Daoy (cell line): ENCODE measurements at places on chromosomes 2 and 18. TPM values are rescaled to one million over a fixed set of nuclear protein-coding genes. Genes with fewer than 3 reads are reported as not detected.
A peak's percentile ranks its signal among the peaks of the same experiment; 100 is the strongest.

DNA sequence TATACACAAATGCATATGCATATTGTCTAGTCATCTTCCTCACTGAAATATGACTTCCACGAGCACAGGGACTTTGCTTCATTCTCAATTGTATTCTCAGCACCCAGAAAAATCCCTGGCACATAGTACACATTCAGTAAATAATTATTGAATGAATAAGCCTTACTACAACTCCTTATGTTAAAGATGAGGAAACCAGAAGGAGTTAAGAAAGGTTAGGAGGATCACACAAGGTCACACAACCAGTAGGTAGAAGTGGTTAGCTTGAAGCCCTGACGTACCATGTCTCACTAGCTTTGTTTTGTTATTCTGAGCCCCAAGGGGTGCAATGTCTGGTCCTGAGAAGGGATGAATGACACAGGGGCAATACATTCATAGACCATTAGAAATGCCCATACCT is 220.9 kb upstream of the PID1 start:
- no peak for DNase-seq

The ESPNL gene
- total RNA-seq = 0.40 and 0.54 TPM in 2 replicates

DNA sequence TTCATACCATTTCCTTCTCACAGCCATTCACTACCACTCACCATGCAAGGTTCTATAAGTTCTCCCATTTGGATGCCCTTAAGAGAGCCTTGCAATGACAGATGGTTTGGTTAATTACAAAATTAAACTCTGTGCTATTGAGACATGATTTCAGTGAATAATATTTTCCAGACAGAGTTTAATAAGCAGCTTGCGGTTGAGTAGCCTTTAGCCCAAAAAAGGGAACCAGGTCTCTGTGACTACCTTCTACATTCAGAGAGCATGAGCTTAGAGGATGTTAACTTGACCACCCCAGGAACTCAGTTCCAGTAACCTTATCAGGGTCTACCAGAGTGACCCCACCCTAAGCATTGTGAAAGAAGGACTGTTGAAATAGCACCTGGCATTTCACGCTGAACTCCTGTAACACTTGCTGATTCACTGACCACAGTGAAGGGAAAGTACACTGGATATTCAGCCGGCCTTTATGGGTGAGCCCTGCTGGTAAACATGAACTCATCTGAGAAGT is 1173.1 kb upstream of the ZEB2 start:
- peak; percentile 69 for DNase-seq

DNA sequence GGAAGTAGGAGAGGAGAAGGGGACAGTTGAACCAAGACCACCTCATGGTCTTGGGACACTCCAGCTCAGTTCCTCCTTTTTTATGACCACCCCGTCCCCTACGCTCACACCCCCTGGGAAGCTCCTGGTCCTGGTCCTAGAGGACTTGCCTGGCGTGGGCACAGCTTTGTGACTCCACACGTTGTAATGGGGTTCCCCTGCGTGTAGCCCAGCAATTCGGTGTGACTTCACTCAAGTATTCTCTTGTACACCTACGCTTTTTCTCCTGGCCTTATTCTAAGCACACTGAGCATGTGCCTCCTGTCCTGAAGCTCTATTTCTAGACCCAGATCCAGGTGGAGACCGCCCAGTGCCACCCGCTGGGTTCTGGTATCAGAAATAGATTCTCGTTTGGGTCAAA is 36.1 kb upstream of the B3GNT7 start:
- DNase-seq = no peak

GRCh38 chr2:10552871-10553245 is 104.7 kb upstream of the ODC1 start:
- DNase-seq = no peak

- DNase-seq = no peak
Measured at GRCh38 chr18:75204732-75205513, 4.0 kb downstream of the PTGR3 start.

DNA sequence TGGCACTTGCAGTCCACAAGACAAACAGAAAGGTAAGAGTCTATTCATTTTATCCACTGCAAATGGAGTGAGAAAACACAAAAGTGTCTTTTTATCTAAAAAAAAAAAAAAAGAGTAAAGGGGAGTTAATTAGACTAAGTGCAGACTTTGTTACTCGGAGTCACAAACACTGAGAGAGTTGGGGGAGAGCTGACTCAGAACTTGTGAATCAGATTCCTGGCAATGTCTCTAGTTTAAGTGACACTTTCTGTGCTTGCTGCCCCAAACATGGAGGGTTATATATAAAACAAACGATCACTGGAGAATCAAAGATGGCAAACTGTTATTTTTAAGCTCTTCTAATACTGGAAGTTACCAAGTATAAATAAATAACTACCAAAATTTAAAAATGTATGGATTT is 505.8 kb upstream of the NRP2 start:
- DNase-seq = no peak

DNA sequence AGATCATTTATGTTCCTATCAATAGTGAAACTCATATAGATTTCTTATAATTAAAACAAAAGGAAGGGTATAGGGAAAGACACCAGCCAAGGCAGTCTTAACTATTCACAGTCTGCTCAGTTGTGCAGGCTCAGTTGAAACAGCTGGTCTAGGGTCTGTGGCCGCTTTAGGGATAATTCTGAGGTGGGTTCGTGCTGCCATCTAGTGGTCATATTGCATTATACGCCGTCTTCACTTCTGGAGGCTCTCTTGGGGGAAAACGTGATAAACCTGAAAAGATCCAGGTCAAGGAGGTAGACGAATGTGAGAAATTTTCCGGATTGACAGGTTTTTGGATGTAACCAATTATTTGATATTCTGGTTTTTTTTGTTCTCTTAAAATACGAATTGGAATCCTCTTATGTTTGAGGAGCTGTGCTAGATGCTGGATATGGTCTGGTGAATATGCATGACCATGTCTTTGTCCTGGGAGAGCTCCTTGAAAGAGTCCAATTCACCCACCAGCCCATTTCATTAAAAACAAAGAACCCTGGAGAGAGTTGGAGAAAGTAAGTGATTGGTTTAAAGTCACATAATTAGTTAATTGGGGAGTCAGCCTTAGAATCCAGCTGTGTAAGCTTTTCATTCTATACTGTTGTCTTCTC is 492.4 kb downstream of the PLCL1 start:
- DNase-seq = peak; percentile 62

DNA sequence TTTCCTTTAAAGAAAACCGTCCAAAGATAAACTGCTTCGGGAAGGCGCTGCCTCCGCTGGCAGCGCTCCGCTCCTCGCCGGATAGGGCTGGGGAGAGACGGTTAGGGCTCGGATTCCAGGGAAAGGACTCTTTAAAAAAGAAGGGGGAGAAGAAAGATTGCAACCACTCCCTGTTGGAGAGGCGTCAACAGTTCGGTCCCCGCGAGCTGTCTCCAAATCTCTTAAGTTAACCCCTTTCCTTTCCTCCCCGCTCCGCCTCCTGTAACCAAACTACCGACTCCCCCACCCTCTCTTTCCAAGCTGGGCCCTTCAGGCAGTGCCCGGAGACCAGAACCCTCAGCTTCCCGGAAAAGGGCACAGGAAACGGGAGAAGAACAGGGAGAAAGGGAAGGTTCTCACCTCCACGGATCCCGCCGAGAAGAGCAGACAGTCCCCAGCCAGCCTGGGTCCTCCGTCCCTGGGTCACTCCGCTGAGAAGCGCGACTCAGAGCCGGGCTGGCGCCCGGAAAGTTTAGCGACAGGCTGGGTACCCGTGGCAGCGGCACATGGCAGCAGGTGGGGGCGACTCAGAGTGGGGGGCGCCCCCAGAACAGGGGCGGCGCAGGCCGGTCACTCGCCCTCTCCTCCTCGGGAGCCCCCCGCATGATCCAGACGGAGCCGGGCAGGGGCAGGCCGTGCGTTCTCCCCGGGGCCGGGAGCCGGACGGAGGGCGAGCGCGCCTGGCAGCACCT is 675 bp downstream of the FZD5 start:
- peak; percentile 39 for DNase-seq

GRCh38 chr18:27135504-27136207 is 49.5 kb downstream of the CHST9 start:
- DNase-seq = no peak

GRCh38 chr2:48343154-48343553 is 186.8 kb upstream of the STON1 start:
- no peak for DNase-seq

- peak; percentile 66 for DNase-seq
Measured at GRCh38 chr2:19474128-19474527, 115.7 kb upstream of the OSR1 start.

DNA sequence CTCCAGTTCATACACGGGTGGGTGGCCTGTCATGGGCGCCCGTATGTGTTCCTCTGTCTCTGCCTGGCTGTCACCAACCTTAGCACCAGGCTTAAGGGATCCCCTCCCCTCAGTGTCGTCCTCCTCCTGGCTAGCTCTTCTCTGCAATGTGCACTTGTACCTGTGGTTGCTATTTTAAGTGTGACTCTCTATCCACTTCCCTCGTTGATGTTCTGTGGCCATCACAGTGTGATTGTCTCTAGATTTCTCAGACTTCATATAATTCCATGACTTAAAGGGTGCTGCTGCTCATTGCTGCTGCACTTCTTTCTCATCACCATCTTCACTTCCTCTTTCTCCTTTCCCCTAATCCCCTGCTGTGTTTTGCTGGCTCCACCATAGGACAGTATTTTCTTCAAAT is 143.4 kb downstream of the EML6 start:
- no peak for DNase-seq

GRCh38 chr2:129396980-129397599 is 582.4 kb upstream of the RAB6C start:
- DNase-seq = no peak

DNA sequence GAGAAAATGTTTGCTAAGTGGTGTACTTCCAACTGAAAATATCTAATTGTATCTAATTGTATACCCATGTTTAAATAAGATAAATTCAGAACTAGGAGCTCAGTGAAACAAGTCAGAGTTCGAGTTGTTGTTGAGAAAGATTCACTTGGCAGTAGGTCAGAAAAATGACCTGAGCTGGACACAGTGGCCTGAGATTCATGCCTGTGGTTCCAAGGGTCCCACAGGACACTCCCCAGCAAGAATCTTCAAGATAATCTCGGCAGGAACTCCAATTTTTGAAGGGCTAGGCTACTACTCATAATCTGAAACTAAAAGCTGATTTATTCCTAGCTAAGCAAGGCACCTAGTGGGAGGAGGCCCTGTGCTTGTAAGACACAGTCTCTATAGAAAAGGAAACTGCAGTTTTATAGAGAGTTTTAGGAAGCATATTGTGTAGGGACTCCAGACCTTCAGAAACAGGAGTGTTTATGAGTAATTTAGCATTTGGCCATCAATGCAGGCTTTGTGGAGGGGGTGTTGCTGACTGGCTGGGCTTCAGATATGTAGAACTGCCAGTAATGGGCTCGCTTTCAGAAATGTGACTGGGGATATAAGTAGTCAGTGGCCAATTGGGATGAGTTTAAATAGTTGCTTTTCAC is 43.2 kb downstream of the SP140 start:
- DNase-seq = no peak

- no peak for DNase-seq
Measured at GRCh38 chr18:10743766-10744165, 217.9 kb downstream of the NAPG start.

The WDPCP gene
- 6.6 and 8.1 TPM in 2 replicates for total RNA-seq

DNA sequence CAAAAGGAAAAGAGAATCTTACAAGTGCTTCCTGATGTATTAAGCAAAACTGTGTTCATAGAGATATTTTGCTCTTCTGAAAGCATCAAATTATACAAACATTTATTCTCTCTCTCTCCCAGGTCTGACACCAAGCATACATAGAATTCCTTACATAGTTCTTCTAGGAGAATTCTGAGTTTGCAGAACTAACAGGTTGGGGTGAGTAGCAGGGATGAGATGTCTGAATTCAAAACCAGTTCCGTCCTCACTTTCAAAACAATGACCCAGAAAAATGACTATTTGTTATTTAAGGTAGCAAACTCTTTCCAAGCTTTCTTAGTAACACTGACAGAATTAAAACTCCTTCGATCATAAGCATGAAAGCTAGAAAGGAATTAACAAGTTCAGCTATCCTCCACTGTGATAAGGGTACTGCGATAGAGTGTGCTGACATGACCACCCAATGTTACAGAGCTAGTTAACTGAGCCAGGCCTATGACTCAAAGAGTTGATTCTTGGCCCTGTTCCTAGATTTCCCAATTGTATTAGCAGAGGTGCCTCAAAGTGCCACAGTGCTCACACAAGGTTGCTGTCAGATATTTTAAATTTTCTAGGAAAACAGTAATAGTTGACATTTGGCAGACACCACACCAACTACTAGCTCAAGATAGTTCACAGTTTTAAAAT is 85.8 kb upstream of the SETBP1 start:
- peak; percentile 59 for DNase-seq

DNA sequence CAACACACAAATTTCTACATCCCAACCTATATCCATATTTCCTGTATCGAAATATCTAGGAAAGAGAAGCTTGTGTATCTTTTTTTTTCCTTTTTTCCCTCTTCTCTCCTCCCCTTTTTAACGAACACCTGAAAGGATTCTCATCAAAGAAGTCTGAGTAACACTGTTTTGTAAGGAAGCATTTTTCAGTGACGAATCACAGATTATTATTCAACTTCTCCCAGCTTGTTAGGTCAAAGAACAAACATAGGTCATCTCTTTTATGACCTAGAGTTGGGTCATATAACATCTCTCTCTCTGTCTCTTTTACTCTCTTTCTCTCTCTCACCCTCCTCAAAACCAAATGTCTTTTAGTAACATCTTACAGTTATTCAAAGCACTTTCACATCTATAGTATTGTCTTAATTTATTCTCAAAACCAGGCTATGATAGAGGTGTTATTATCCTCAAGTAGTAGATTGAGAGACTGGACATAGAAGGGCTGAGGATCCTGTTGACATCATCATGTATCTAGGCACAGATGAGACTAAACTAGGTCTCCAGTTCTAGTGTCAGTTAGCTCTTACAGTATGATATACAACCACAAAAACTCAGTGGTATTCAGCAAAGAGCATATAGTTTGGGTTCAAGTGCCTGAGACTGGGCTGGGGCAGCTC is 80.1 kb upstream of the SPOPL start:
- DNase-seq = peak; percentile 11

DNA sequence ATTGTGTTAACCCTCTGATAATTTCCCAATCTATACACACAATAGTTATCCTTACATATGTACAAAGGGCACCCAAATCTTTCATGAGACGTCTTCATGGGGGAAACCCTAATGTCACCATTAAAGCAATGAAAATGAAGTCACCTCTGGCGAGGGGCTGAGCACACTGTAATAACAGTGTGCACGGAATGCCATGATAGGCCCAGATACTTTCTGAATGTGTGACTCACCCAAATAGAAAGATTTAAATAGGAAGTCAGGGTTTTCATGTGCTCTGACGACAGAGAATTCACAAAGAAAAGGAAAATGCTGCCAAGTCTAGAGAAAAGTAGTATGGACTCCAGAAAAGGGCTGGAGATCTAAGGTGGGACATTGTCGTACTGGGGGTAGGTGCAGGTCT is 128.3 kb downstream of the SATB2 start:
- DNase-seq = peak; percentile 43

The SPC25 gene
- total RNA-seq = 59.7 and 148 TPM in 2 replicates

The CDKL4 gene
- 0.63 TPM in 1 of 2 replicates, not detected in the other for total RNA-seq
